ENCODE measurements at places on chromosomes 3 and 15.

DNA sequence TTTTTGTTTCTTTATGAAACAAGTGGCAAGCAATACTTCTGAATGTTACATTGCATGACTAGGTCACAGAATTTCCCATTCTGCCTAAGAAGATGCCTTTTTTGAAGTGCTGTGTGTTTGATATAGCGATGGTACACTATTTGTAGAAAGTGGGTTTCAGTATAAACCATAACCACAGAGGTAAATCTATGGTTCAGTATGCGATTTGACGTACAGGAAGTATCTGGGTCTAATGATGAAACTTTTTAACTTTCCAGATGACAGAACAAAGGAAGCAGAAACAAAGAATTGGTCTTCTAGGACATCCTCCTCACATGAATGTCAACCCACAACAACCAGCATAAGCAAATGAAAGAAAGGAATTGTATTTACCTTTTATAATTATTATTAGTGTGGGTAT lies 133.4 kb upstream of the BHLHE40 start:
- DNase-seq: no peak

GRCh38 chr3:149450281-149450680 lies 24.2 kb upstream of the TM4SF4 start:
- no peak for DNase-seq

DNA sequence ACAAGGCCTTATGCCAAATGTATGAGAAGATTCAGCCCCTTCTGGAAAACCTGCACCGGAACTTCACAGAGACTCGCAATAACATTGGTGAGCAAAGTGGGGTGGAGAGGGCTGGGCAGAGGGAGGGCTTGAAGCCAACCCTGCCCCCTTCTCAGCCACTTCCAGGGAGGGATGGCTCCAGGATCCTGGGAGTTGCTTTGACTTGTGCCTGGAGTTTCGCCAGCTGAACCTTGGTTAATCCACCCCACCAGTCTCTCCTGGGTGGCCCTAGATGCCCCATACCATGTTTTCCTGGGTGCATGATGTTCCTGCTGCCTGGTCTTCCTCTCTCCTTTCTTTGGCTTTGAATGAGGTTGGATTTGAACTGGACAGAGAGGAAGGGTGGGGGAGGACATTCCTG lies 10.8 kb downstream of the TBC1D21 start:
- no peak for DNase-seq

GRCh38 chr3:38564631-38565338 lies 68.6 kb downstream of the EXOG start:
- peak; percentile 53 for DNase-seq

DNA sequence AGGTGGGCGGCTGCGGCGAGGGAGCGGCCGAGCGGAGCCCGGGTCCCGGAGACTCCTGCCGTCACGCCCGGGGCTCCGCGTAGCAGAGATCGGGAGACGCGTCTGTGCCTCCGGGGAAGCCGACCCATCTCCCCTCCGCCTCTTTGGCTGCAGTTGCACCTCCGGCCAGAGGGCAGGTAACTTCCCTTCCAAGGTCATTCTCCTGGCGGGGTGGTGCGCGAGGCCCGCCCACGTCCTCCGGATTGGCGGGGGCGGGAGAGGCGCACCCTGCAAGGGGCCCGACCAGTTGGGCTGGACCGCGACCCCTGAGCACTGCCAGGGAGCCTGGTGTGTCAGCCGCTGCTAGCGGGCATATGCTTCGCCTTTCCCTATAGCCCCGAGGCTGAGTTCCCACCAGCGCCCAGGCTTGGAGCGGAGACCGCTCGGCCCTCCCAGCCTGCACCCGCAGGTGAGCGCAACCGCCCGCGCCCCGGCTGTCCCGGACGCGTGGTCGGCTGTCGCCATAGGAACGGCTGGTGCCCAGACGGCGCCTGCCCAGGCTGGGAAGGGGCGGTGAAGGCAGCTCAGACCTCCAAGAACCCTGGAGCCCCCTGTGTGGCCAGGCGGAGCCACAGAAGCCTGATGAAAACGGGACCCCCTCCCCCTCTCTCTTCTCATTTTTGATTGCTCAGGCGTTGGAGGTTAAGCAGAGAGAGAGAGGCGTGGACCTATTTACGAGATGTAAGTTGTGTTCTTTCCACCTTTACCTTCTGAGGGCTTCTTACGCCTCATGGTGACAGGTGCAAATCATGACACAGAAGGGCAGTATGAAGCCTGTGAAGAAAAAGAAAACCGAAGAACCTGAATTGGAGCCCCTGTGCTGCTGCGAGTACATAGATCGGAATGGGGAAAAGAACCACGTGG lies 453 bp downstream of the ZDHHC23 start:
- no peak for DNase-seq

GRCh38 chr3:126014252-126014651 lies 45.3 kb downstream of the ROPN1B start:
- DNase-seq: no peak

GRCh38 chr3:159787794-159788205 lies 200.8 kb upstream of the IL12A start:
- peak; percentile 59 for DNase-seq

DNA sequence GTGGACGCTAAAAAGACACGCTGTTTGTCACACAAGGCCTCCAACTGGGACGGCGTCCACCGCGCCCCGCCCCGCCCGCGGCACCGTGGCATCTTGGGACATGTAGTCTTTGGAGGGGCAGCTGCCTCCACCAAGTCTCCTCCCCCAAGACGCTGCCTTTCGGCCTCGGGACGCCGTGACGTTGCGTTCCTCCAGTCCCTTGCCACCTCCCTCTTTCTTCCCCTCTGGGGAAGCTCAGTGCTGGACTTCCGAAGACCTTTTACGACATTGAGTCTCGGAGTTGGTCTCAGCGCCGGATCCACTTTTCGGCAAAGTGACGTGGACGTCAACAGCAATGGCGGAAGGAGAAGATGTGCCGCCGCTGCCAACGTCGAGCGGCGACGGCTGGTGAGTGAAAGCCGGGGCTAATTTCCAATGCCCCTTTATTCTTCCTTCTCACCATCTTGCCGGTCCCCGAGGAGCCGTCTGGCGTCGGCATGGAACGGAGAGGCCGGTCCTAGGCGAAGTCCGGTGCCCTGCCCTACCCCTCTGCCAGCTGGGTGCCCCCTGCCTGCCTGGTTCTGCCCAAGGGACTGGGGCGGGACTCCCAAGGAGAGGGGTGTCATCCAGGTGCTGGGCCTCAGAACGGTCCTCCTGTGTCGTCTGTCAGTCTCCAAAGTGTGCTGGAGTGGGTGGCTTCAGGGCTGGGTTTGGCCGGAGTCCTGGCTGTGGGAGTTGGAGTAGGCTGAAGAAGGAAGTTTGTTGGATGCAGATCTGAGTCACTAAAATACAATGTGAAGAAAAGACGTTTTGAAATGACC lies at the start of gene TBC1D23:
TBC1D23 (plus strand) TSS at position 308 of the 800 bp plus-strand sequence; CDS start at position 335, 27 bp downstream.
- DNase-seq: peak; percentile 97

- DNase-seq: no peak
These were observed 5.8 kb downstream of the ANO10 start for GRCh38 chr3:43616034-43616433.
